ENCODE measurements at places on chromosomes 1 and 21.

DNA sequence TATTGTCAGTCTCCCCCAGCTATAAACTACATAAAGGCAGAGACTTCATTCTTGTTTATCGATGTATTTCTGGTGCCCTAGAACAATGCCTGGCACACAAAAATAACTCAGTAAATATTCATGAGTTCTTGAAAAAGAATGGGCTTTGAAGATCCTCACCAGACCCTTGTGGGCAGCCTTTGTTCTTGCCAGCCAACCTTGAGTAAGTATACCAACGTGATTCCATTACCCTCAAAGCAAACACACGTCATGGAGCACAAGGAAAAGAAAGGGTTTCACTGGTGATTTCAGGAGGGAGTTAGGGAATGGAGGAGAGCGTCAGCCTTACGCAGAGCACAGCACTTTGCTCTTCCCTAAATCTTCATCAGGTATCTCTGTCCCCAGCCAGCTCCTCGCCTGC, 29.4 kb downstream of the NMNAT2 start:
- DNase-seq = no peak

DNA sequence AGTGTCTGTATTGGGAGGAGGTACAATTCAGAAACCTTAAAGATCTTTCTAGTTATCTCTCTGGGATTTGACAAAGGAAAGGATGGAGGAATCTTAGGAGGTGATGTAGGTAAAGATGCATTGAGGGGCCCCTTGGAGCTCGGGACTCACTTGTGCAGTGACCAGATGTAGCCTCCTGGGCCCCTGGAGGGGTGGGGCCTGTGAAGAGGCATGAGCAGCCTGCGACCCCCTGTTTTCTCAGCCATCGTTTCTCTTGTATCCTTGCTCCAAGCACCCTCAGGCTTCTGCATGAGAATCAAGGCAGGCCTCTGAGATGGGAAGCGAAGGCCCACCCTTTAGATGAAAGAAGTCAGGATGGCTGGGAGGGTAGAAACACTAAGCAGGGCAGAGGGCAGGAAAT, 39.6 kb downstream of the LGR6 start:
- DNase-seq = no peak

GRCh38 chr1:207017615-207018559, 14.7 kb downstream of the C1orf116 start:
- DNase-seq = no peak

- DNase-seq = no peak
These were observed 131.1 kb downstream of the TMEM53 start for GRCh38 chr1:44543064-44543744.

GRCh38 chr1:41538741-41539417, 54.4 kb upstream of the EDN2 start:
- no peak for DNase-seq
